ENCODE measurements at places on chromosomes 1 and 21. TPM values are rescaled to one million over a fixed set of nuclear protein-coding genes. Genes with fewer than 3 reads are reported as not detected.
A peak's percentile ranks its signal among the peaks of the same experiment; 100 is the strongest.

GRCh38 chr1:110783292-110783918 lies 89.5 kb upstream of the CD53 start:
- DNase-seq, result peak; percentile 83

GRCh38 chr1:232722626-232723025 lies 82.6 kb upstream of the MAP10 start:
- no peak for DNase-seq

DNA sequence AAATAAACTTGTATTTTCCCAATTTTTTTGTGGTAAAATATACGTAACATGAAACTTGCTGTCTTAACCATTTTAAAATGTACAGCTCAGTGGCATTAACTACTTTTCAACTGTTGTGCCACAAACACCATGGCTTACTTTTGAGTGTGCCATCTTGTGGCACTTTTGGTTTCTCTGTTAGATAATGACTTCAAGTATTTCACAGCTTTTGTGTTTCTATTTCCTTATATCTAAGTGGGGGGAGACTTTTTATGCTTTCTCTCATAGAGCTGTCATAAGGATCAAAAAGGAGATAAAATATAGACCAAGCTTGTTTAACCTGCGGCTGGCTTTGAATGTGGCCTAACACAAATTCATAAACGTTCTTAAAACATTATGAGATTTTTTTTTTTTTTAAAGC lies 44.3 kb downstream of the CDC14A start:
- no peak for DNase-seq

DNA sequence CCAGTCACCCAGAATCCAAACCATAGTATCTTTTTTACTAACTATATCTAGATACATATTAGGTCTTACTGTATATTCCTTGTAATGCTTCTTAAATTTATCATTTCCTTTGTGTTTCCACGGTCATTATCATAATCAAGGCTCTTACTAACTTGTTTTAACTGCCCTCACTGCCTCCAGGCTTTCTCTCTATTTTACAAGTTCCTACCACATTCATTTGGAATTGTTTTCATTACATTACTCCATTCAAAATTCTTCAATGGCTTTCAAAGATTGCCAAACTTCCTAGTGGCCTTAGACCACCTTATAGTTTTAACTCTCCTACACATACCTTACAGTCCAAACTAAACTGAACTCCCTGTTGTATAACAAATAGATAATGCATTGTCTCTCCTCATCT lies 6.3 kb downstream of the HFM1 start:
- DNase-seq, result no peak

GRCh38 chr1:78234496-78234895 lies 188.7 kb downstream of the GIPC2 start:
- no peak for DNase-seq

FAM229A gene
- 71.5 TPM for polyA plus RNA-seq

FBXO2 gene
- 19.0 TPM for polyA plus RNA-seq

GPR25 gene
- polyA plus RNA-seq, result not detected

KAZN gene
- polyA plus RNA-seq, result 14.6 TPM

Data from testis (tissue), 5 donors.